Suppressor macrophage treated with lipopolysaccharide for 1 hour (primary cell): ENCODE measurements at places on chromosomes 16 and 17.

GRCh38 chr17:68577497-68577821, 23.7 kb downstream of the FAM20A start:
- no peak for DNase-seq

- DNase-seq = peak; percentile 62
Observed at GRCh38 chr17:66420961-66421371, 118.6 kb downstream of the PRKCA start.

- no peak for DNase-seq
Observed at GRCh38 chr16:65967376-65967775, 399.1 kb upstream of the CDH5 start.

DNA sequence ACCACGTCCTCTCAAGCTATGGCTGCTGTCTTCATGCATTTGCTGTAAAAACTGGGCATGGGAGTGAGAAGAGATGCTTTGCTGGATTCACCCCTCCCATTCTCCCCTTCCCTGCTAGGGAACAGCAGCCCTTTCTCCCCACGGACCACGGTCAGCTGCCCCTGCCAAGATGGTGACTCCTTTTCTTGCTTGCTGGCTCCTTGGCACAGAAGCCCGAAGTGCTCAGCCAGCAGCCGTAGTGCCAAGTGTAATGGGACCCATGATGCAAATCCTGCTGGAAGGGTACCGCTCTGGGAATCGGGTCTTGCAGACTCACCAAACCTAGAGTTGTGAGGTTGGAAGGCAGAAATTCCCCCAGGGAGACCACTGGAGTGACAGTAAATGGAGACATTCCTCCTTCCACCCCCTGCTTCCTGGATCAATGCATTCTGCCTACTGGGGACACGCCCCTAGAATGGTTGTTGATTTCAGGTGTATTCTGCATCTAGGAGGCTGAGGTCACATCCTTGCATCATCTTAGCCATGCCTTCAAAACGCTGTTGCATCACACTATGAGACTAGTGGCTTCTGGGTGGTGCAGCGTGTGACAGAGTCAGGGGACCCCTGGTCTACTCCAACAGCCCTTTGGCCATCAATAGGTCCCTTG, 63.0 kb upstream of the CBX4 start:
- DNase-seq = no peak

DNA sequence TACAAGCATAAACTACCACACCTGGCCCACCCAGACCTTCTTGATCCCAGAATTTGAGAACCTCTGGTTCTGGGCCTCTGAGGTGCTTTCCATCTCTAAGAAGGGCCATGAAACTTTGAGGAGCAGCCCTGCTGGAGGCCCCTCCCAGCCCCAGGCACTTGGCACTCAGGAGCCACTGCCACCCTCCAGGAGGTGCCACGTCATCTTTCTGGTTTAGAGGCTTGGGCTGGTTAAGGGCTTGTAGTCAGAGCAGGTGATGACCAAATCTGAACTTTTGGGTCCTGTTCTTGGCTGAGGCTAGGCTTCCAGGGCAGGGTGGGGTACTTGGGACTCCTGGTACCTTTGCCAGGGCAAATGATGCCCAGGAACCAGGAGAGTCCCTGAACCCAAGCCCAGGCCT, 13.8 kb upstream of the DLX4 start:
- no peak for DNase-seq

DNA sequence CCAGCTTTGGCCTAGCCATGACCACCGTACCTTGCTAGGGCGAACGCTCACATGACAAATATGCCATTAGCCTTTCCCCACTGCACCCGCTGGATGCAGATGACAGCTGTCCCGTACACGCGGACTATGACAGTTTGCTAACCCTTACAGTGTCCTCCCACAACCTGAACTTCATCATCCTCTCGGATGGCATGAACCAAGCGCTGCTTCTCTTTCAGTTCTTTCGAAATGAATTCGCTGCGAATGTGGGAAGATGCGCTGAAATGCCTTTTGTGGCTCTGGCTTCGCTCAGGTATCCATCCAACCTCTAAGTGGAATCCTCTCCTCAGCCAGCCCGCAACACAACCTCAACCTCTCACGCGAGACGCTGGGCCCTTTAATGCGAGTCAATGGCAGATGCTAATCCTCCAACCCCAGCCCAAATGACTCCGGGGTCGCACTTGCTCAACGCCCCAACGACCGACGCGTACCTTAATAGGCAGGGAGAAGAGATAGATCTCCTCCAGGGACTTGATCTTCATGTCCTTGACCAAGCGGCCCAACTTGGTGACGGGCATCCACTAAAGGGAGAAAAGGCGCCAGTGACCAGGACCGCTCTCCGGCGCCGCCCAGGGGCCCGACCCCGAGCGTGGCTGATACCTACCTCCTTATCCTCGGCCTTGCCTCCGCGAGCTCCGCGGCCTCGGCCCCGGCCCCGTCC, 670 bp downstream of the RPS2 start:
- peak; percentile 79 for DNase-seq

- DNase-seq = no peak
Observed at GRCh38 chr17:42520540-42520951, 15.5 kb upstream of the NAGLU start.

- no peak for DNase-seq
Observed at GRCh38 chr16:5885521-5885920, 787.9 kb upstream of the EEF2KMT start.

DNA sequence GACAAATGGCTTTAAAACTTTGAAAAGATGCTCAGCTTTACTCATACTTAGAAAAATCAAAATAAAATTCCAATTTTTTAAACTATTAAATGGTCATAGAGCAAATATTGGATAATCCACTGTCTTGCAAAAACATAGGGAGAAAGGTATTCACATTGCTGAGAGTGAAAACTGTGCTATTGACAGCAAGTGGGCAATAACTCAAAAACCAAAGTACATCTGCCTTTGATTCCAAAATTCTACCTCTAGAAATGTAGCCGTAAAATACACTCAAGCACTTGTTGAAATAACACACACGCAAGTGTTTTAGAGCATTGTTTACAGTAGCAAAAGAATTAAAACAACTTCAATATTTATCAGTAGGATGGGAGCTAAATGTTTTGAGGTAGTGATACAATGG, 210.6 kb upstream of the HS3ST3A1 start:
- DNase-seq = no peak

GRCh38 chr16:56356276-56357240, 68.8 kb downstream of the AMFR start:
- peak; percentile 89 for DNase-seq

DNA sequence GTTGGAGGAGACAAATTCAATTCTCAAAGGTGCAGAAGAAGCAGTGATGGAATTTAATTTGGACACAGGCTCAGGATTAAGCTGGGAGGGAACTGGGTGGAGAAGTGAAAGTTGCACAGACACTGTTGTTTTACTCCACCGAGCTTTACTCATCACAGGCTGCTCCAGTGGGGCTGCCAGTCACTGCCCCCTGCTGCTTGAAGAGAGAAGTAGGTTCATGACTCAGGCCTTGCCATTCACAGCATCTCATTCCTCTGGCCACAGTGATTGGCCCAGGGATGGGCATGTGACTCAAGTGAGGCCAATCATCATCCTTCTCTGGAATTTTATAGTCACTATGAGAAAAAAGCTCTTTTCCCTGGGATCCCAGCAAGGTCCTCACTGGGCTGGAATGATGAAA, 11.8 kb downstream of the GNAO1 start:
- peak; percentile 85 for DNase-seq

- DNase-seq = no peak
Observed at GRCh38 chr17:70096861-70097260, 21.8 kb downstream of the KCNJ16 start.

GRCh38 chr17:2346475-2346874, 9.2 kb downstream of the SGSM2 start:
- DNase-seq = no peak

DNA sequence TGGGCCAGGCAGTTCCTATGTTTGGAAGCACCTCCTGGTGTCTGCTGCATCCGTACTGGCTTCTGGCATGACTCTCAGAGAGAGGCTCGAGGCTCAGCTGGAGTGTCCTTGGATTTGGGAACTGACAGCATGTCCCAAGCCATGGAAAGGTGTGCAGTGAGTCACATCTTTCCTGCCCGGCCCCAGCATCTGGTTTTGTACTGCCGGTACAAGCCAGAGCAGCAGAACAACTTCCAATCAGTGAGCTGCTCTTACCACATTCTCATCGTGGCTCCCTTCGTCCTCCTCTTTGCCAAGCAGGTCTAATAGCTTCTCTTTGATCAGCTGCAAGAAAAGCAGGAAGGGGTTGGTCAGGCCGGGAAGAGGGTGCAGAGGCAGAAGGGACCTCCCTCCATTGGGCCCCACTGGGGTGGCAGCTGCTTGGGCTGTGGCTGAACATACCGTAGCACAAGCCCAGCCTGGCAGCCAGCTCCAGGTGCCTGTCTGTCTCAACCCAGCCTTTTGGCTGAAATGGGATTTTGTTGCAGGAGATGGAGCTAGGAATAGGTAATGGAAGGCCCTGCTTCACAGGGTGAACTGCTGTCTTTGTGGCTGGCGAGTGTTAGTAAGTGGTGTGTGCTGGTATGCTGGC, 24.2 kb downstream of the SPACA3 start:
- DNase-seq = no peak

DNA sequence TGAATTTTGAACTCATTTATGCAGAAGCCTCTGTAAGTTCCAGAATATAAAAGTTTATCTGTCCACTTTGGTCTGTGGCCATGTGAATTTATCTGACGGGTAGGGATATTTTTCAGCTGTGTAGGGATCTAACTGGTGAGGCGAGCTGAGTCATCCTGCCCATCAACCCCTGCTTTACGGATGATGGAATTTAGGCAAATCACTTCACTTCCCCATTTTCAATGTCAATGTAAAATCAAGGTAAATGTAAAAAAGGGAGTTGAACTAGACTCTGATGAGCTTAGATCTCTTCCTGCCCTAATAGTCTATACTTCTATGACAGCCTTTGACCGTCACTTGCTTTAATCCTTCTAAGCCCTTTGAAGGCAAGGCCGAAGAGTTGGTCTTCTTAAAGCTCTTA, 2.6 kb downstream of the SLC16A6 start:
- peak; percentile 91 for DNase-seq
